ENCODE measurements at places on chromosomes 11 and 22.

DNA sequence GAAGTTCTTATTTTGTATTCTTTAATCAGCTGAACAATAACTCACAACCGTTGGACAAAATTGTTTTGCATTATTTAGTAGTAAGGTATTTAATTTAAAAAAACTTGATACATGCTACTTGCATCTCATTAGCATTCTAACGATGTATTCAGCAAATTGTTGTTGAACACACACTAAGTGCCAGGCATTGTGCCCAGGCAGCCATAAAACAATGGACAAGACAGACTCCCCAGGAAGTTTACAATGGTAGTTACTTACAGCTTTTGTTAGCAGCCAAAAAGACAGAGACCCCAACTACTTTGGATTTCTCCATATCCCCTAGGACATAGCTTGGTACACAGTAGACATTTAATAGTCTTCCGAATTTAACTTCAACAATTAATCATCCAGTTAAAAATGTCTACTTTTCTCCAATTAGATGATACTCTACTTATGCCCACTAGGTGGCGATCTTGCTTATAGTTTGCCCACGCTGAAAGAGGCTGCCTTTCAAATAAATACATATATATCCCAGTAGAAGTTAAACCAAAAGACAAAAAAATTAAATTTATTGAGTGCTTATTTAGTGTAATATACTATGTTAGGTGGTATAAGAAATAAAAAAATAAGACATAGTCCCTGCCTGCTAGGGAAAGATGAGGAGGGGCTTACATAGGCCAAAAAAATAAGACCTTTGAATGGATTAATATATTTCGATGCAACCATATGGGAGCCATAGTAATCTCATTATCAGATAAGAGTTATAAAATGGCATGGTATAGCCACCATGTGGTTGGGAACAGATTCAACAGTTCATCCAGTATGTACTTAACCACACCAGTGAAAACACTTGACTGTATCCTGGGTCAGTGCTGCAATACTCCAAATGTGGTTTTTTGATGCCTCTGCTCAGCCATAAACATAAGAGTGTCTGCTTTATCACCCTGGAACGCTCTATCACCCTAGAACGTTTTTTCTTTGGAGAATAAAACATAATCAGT lies 2.0 kb upstream of the FJX1 start:
- DNase-seq: no peak

GRCh38 chr22:31134688-31135087 lies 5.6 kb downstream of the PLA2G3 start:
- no peak for DNase-seq

- DNase-seq: no peak
Observed at GRCh38 chr11:35388061-35388460, 31.3 kb downstream of the SLC1A2 start.

DNA sequence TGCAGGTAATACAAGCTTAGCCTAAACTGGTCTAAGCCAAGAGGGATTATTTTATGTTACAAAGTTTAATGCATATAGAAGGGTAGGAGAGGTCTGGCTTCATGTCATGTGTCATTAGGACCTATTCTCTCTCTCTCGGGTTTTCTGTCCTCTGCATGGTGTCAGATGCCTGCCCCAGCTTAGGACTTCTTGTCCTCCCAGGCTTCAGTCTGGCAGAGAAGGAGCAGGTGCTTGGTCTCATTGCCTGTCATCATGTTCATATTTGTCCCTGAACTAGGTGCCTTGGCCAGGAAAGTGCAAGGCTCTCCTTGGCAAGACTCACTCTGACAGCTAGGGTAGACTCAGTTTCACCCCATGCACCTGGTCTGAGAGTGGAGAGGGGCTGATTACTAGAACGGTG lies 126.3 kb downstream of the ADAMTS15 start:
- no peak for DNase-seq

GRCh38 chr22:42844756-42845155 lies 12.3 kb downstream of the ARFGAP3 start:
- peak; percentile 24 for DNase-seq

- no peak for DNase-seq
Observed at GRCh38 chr11:80586464-80586863, 1145.6 kb upstream of the TENM4 start.

All from GM04503 (cell line).